ENCODE measurements at places on chromosomes 11 and 22.

- no peak for DNase-seq
These were observed 37.9 kb downstream of the NECTIN1 start for GRCh38 chr11:119691020-119691666.

DNA sequence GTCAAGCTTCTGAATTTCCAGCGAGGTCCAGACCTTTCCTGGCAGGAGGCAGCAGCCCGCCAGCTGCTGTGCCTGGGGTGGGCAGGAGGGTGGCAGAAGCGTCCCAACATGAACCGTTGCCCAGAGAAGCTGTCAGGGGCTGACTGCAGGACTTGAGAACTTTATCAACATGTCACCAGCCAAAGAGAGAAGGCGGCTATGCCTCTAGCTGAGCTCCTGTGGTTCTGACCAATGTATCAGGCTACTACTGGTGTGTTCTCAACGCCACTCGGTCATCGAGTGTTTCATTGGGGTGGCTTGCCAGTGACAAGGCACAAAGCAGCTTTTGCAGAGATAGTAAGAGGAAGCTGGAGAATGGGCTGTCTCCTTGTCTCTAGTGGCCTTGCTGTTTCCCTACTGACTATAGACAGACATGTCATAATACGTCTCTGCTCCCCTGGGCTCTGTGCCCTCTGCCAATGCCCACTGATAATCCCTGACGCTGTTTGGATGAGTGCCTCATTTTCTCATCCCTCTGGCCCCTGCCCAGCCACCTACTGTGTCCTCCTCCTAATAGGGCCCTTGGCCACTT lies 17.6 kb upstream of the ASCC2 start:
- no peak for DNase-seq

DNA sequence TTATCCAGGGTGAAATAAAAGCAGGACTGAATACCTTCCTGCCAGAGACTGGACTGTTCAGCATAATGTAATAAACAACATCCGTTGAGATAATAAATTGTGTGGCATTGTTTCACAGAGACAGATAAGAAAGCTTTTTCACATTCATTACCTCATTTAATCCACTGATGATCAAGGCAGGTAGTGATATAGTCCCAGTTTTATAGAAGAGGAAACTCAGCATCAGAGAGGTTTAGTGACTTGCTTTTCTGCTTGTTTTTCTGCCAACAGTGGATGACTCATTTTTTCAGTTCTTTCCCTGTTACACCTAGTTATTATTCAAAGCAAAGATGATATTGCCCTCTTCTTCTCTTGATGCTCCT lies 4.0 kb downstream of the MYO18B start:
- no peak for DNase-seq

DNA sequence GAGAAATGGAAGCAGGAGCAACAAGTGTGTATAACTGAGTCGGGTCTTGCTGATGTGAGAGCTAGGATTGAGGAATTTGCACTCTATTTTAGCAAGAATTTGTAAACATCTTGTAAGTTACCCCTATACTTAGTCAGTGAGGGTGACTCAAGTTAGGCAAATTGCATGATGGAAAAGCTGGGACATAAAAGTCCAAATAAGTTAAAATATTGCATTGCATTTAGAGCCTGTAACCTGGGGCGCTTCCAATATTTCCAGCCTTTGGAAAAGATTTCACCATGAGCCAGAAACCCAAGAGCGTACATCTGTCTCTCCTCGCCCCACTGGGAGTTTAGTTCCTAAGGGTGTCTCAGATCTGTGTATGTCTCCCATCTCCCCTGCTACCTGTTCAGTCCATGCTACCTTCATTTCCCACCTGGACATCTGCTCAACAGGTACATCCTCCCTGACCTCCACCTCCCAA lies 37.0 kb upstream of the ACCSL start:
- DNase-seq = no peak

DNA sequence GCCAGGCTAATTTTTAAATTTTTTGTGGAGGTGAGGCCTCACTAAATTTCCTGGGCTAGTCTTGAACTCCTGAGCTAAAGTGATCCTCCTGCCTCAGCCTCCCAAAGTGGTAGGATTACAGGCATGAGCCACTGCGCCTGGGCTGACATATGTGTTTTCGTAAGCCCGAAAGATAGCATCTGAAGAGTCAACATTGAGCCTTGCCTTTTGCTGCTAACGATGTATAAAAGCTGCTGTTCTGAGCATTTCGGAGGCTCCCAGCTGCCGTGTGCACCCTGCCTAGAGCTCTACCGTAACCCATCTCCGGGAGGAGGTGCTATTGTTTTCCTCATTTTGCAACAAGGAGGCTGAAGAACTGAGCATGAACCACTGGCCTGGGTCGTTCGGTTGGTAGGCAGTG lies 18.1 kb upstream of the PPP6R3 start:
- DNase-seq = no peak

DNA sequence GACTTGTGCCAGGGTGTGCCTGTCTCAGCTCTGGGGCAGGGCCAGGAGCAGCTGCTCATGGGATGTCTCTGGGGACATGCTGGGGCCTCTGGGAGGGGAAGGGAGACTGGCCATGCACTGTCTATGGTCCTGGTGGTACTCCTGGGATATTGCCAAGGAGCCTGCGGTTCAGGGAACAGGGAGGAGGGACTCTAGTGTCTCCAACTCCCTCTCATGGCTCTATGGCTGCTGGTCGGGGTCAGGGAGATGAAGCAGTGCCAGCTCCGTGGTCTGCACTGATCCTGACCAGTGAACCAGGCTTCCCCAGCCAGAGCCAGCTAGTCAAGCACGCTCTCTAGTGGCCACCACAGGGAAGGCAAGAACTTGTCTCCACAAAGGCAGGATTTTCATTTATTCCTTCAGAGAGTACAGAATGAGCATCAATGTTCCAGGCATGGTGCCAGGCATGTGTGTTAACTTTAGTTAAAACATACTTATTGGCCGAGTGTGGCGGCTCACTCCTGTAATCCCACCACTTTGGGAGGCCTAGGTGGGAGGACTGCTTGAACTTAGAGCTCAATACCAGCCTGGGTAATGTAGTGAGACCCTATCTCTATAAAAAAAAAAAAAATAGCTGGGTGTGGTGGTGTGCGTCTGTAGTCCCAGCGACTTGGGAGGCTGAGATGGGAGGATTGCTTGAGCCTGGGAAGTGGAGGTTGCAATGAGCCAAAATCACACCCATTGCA lies 2.5 kb upstream of the BEST1 start:
- DNase-seq = peak; percentile 89

GRCh38 chr11:70627219-70627618 lies 228.9 kb downstream of the CTTN start:
- no peak for DNase-seq

DNA sequence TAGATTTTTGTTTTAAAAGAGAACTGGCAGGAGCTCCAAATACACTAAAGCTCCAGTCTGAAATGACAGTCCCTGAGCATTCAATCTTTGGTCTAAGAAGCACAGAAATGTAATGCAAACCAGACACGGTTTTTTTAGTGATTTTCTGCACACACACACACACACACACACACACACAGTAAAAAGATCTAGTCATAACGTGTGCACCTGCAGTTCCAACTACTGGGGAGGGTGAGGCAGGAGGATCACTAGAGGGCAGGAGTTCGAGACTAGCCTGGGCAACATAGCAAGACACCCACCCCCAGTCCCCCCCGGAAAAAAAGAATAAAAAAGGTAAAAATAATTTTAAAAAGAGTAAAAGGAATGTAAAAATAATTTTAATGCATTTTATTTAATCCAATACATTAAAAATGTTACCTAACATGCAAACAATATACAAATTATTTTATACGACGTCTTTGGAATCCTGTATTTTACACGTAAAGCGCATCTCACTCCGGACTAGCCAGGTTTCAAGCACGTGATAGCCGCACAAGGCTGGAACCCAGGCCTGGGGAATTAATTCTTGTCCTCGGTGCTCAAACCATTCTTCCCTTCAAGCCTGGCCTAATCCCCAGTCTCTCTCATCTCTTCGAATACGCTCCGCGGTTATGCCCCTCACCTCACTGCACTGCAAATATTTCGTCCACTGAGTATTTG lies 762 bp upstream of the TBC1D22A start:
- no peak for DNase-seq

- DNase-seq = no peak
These were observed 39.6 kb downstream of the AP2A2 start for GRCh38 chr11:965206-965775.

DNA sequence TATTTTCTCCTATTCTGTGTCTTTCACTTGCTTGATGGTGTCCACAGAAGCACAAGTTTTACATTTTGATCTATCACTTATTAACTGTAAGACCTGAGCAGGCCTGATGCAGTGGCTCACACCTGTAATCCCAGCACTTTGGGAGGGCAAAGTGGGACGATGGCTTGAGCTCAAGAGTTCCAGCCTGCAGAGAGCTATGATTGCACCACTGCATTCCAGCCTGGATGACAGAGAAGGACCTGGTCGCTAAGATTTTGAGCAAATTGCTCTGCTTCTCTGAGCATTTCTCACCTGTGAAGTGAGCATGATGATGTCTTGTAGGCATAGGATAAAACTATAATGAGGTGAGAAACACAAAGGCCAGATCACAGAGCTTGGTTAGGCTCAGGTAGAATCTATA lies 6.7 kb downstream of the CCDC87 start:
- no peak for DNase-seq

DNA sequence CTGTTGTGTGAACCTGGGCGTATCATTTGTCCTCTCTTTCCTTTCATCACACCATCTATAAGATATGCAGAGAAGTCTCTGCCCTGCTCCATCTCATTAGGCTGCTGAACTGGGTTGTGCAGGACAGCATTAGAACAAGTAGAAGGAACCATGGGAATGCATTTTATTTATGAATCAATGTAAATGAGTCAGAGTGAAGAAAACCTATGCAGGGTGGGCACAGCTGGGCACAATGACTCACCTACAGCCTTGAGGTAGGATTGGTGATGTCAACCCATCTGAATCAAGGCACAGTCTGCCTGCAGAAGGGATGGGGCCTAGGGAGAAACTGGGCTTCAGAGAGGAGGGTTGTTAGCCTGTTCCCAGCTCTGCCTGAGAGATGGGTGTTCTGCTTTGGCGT lies 123.4 kb downstream of the CSNK2A3 start:
- DNase-seq = no peak

DNA sequence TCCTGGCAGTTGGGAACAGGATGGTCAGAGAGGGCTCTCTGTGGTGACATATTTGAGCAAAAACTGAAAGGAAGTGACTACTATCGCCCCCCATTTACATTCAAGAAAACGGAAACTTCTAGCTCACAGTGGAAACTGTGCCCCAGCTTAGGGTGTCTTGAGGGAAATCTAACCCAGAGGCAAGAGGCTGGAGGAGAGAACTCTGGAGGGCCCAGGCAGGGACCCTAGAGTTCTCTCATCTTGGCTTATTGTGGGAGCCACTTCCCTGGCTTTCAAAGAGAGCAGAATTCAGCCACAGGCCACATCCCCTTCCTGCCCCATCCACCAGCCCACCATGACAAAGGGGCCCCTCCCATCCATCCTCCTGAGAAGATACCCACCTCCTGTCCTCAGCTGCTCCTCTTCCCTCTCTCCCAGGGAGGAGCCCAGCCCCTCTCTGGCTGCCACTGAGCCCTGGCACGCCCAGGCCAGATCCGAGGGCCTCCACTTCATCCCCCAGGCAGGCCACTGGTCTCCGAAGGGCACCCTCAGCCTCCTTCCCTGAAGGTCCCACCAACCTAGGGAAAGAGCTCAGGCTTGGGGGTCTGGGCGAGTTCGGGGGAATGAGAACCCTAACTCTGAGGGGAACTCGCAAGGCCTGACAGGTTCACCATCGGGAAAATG lies 1.6 kb upstream of the TMPRSS13 start:
- DNase-seq = no peak
